Central memory CD8-positive, alpha-beta T cell (primary cell): ENCODE measurements at places on chromosomes 3 and 15.

GRCh38 chr3:38842266-38842965, 26.4 kb upstream of the SCN10A start:
- no peak for DNase-seq

- no peak for DNase-seq
Observed at GRCh38 chr15:89672221-89673164, 6.7 kb downstream of the PLIN1 start.

- DNase-seq: no peak
Observed at GRCh38 chr3:85572978-85573377, 614.2 kb downstream of the CADM2 start.

DNA sequence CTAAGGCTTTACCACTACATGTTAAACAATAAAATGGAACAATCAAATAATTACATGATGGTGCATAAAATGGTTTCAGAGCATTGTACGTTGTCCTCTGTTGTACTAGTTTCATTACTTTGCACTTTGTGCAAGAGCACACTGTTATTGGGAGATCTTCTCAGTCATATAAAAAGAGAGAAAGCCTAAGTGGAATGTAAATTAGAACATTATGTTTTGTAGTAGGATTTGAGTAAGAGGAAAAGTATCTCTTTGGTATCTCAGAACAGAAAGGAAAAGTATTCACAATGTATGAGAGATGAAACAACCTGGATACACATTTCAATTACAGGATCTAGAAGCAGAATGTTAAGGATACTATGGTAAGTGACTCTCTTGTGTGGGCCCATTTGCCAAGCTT, 26.9 kb upstream of the PLSCR2 start:
- DNase-seq: no peak

DNA sequence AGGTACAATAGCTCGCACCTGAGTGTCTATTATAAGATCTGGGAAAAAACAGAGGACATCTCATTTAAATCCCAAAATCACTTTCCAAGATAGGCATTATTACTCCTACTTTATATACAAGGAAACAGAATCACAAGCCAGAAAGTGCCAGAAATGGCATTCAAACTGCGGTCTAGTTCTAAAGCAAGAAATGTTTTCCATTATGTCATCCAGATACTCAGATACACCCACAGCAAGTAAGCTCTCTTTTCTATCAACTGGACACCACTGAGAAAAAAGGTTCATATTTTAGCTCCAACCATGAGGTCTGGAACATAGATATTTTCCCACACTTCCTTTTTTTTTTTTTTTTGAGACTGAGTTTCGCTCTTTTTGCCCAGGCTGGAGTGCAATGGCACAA, 8.1 kb downstream of the SLC33A1 start:
- DNase-seq: no peak

DNA sequence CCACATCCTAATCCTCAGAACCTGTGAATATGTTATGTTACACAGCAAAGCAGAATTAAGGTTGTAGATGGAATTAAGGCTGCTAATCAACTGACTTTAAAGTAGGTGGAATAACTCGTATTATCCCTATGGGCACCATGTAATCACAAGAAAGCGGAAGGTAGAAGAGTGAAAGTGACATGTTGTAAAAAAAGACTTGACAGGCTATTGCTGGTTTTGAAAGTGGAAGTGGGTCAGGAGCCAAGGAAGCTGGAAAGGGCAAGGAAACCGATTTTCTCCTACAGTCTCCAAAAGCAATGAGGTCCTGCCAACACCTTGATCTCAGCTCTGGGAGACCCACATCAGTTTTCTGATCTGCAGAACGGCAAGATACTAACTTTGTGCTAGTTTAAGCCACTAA, 6.6 kb downstream of the TP63 start:
- DNase-seq: no peak
